ENCODE measurements at places on chromosomes 13 and 19.

- peak; percentile 54 for DNase-seq
These were observed 582 bp upstream of the PTPRH start for GRCh38 chr19:55209693-55210472.

GRCh38 chr13:73275163-73275562, 216.4 kb downstream of the KLF5 start:
- no peak for DNase-seq

DNA sequence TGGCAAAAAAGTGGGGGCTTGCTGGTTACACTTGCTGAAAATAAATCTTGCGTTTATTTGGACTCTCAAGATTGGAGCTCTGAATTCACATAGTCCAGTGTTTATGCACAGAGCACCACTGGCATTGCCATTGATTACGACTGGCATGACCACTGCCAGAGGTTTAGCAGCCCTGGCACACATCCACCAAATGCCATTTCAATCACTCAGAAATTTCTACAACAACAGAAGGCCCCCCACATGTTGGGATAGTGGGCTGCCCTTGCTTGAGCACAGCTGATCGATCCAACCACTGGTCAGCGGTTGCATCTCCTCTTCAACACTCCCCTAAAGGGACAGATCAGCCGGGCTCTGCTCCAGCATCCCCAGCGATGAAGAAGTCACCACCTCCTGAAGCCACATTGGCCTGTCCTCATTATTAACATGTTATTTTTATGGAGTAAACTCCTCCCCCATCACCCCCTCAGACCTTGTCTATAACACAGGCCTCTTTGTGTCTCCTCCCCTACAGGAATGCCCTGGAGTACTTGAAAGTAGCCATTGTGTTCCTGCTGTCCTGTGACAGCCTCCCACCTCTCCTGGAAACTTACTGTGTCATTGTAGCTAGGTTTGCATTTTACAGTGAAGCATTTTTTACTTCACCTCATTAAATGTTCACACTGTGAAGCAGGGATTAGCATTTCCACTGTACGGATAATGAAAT, 51.3 kb downstream of the CDADC1 start:
- no peak for DNase-seq

DNA sequence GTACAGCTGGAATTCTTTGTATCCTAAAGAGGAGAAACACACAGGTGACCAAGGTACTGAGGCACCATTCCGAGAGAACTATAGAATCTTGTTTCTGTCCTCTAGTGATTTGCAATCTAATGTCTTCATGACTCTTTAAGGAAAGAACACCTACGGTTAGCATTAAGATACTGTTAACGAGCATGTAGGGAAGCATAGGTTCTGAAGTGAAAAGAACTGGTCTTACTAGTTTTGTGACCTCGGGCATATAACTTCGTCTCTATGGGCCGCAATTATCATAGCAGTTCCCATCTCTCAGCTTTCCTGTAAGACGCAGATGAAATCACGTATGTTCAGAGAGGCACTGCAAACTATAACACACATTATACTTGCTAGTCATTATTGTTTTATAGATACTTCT, 193.0 kb upstream of the NBEA start:
- DNase-seq = no peak

- no peak for DNase-seq
These were observed 10.8 kb downstream of the RINL start for GRCh38 chr19:38867171-38867780.

DNA sequence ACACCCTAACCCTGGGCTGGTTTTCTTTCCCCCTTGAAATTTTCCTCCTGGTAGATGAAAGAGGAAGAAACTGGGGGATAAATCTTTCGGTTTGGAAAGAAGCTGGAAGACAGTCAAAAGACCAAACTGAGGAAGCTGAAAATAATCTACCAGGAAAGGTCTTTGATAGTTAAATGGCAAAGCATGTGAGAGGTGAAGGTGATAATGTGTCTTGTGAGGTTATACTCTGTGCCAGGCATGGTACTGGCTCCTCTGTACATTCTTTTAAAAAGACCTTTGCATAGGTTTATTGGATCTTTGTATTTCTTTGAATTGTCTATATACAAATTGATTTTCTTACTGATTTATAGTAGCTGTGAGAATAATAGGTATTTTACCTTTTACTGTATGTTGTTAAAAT, 98.6 kb downstream of the FREM2 start:
- no peak for DNase-seq

DNA sequence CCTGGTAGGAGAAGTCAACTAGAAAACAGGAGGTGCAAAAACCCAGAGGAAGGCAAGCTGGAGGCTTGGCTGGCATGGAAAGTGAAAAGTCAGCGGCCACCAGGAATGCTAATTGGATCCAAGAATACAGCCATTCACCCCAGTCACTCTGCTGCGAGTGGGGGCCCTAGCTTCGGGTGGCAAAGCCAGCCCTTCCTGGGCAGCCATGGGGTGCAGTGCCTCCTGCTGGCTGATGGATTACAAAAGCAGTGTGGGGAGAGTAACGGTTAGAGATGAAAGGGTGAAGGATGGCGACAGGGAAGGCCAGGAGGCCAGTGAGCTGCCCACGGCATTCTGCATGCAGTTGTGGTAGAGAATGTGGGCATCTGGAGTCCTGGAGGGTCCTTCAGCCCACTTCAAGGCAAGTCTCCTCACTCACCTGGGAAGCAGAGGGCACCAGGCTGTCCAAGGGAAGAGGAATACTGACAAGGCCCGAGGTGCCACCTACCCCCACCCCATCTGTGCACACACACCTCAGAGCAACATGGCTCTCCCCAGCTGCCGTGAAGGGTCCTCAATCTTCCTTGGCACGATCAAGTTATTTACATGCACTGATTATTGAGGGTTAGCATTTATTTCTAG, 20.3 kb upstream of the EPHX3 start:
- DNase-seq = no peak

DNA sequence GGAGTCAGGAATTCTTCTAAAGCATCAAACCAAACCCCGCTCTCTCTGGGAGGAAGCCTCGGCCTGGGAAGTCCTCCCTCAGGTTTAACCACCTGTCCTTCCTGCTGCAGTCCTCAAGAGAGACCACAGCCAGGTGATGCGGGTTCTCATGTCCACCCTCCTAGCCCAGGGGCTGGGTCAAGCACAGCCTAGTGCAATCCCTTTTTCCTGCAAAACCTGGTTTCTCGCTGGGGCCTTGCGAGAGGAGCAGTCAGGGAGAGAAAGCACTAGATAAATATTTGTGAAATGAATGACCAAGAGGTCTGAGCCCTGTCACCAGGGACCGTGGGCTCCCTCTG, 2.4 kb downstream of the SLC8A2 start:
- DNase-seq = no peak

DNA sequence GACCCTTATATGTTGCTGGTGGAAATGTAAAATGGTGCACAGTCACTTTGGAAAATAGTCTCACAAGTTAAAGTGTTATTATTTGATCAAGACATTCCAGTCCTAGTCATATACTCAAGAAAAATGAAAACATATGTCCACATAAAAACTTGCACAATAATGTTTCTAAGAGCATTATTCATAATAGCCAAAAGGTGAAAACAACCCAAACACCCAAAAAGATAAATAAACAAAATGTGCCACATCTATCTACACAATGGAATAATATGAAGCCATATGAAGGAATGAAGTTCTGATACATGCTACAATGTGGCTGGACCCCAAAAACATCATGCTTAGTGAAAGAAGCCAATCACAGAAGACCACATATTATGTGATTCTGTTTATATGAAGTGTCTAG, 14.4 kb upstream of the AKAP8 start:
- no peak for DNase-seq

GRCh38 chr13:114116734-114117133, 15.7 kb downstream of the RASA3 start:
- no peak for DNase-seq

DNA sequence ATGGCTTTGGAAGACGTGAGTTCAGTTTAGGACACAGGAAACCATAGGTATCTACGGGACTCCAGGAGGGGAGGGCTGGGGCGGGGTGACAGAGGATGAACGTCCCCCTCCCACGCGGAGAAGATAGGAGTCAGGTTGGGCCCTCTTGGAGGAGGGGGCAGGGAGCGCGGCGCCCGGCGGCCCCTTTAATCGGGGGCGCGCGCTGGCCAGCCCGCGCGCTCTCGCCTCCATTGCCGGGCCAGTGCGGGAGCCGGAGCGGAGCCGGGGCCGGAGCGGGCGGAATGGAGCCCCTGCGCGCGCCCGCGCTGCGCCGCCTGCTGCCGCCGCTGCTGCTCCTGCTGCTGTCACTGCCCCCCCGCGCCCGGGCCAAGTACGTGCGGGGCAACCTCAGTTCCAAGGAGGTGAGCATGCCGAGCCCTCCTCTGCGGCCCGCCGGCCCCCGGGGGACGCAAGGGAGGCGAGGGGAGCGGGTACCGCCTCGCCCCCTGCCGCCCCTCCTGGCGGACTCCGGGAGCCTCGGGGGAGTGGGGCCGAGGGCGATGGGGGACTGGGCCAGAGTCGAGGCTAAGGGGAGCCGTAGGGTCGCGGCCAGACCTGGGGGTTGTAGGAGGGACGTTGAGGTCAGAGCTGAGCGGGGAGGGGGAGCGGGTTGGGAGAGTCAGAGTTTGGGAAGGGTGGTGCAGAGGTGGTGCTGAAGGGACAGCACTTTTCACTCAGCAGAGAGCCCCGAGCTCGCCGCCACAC, at the start of gene TMEM145:
Gene TMEM145, plus strand, starts transcription at position 214 of the 744 bp plus-strand sequence. Its CDS starts 68 bp downstream, at position 282.
- no peak for DNase-seq

DNA sequence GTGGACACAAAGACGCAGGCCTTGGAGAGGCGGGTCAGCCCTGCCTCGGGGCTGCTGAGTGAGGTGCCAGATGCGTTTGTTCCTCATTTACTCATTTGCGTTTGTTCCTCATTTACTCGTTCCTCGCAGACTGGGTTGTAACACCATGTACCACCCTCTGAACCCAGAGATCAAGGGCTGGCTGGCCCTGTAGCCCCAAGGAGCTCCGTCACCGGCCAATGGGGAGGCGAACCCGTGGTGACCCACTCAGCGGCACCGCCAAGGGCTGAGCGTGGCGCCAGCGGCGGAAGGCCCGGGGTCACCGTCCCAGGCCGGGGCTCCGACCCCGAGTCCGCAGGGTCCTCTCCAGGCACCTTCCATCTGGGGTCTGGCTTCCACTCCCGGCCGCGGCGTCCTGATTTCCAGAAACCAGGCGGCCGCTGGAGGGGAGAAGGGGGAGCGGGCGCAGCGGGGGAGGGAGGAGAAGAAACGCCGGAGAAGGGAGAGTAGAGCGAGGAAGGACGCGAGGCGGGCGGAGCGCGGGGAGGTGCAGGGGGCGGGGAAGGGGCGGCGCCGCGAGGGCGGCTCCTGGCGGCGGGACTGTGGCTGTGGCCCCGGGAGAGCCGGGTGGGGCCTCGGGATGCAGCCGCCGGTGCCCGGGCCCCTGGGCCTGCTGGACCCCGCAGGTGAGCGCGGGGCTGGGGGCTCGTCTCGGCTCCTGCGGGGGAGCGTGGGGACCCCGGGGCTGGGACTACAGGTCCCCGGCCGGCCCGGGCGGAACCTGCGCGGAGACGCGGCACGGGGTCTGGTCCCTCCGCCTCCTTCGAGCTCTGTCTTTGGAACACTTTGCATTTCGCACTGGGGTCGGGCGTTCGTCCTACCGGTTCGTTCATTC, at the start of gene TMEM255B:
Gene TMEM255B, plus strand, starts transcription at position 576 of the 874 bp plus-strand sequence. Its CDS starts 44 bp downstream, at position 620.
- DNase-seq = peak; percentile 51

DNA sequence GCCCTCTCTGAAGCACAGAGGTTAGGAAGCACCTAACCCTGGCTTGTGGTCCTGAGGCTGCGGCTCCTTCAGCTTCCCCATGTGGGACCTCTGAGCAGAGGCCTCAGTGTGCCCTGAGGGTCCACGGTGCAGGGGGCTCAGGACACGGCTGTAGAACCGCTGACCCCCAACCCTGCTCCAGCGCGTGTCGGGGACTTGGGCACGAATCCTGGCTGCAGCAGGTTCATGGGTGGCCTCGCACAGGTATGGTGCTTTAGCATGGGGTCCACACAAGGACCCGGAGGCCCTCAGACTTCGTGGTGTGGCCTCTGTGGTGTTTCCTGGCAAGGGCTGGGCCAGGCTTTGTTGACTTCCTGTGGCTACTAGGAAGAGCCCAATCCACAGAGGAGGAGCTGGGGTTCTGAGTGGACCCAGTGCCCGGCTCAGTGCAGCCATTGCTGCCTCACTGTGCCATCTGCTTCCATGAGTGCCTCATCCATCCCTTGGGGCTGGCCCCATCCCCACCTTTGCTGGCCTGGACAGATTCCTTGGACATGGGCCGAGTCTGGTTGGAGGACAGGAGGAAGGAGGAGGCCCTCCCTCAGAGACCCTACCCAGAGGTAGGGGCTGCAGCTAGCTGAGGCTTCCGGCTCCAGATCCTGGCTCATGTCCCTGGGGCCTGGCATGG, 24.5 kb downstream of the ZBTB7A start:
- no peak for DNase-seq

- no peak for DNase-seq
These were observed 19.2 kb downstream of the SLC27A1 start for GRCh38 chr19:17489392-17490030.

- no peak for DNase-seq
These were observed 60.6 kb downstream of the LHFPL6 start for GRCh38 chr13:39542361-39542760.

GRCh38 chr13:99863789-99864626, 107.6 kb downstream of the ZIC5 start:
- no peak for DNase-seq

DNA sequence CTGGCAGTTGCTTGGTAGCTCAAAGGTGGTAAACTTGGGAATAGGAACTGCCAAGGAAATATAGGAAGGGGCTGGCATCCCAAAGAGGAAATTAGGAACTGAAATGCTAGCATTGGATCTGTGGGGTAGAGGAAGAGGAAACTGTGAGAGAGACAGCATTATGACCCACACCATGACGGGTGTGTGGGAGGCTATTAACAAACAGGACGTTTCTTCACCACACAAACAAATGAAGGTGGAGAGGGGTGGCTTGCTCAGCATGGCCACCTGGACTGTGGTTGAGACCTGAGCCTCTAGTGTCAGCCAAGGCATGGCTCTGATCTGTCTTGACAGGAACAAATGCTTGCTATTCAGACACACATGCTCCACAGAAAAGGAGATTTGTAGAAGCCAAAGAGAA, 178.2 kb downstream of the B3GLCT start:
- DNase-seq = no peak

DNA sequence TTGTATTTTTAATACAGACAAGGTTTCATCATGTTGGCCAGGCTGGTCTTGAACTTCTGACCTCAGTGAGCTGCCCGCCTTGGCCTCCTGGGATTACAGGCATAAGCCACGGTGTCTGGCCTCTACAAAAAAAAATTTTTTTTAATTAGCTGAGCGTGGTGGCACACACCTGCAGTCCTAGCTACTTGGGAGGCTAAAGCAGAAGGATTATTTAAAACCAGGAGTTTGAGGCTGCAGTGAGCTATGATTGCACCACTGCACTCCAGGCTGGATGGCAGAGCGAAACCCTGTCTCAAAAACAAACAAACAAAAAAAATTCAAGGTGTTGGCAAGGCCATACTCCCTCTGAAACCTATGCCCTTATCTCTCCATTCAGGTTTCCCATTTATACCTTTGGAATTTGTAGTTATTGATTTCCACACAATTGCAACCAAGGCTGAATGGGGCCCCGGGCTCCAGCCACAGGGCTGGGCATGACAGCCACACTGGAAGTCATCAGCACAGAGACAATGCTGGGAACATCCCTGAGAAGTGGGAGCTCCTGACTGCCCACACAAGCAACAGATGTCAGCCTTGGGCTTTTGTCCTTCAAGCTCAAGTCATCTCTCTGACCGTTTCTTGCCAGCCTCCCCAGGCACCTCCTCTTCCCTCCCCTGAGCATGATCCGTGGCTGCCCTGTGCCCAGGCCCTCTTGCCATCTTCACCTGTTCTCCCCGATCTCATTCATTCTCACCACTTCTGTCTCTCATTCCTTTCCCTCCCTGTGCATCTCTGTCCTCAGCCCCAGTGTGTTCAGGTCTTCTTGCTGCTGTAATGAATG, 27.2 kb upstream of the CALM3 start:
- DNase-seq = no peak

GRCh38 chr19:40807147-40808020, 8.4 kb downstream of the EGLN2 start:
- DNase-seq = no peak

- DNase-seq = no peak
These were observed 36.3 kb downstream of the MCF2L start for GRCh38 chr13:113005076-113005865.

Measured in NCI-H460 (cell line).